ENCODE measurements at places on chromosomes 2 and 18.

DNA sequence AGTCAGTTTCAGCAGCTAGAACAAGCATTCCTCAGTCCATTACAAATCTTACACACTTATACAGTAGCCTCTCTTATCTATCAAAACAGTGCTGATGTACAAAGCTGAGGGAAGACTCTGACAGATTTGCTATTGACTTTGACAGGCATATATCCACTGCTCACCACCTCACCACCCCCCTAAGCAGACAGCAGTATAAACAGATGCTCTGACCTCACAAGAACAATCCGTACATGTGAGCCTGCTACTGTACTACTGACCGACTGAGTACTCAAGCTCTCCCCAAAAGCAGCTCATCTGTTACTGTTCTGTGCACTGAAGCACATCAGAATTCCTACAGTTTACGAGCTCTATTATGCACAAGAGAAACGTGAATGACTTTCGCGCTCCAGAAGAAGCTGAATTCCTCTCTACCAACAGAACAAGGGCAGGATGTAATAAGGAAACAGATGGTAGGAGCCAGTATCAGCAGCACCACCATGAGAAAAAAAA is 95.6 kb upstream of the PDE1A start:
- DNase-seq = no peak

DNA sequence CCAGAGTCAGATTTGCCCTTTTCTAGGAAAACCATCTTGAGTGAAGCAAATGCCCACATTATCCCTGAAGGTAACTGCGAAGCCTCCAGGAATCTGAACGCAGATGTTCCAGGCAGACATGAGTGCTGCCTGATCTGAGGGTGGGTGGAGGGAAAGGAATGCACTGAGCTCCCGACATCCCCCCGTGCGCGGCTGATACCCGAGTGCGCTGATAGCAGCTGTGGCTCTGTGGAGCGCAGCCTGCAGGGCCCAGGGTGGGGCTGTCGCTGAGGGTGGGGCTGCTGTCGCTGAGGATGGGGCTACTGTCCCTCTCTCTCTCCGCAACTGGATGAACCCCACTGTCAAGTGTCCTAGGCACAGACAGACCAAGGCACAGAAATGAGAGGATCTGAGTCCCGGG is 82.4 kb downstream of the GFPT1 start:
- no peak for DNase-seq

DNA sequence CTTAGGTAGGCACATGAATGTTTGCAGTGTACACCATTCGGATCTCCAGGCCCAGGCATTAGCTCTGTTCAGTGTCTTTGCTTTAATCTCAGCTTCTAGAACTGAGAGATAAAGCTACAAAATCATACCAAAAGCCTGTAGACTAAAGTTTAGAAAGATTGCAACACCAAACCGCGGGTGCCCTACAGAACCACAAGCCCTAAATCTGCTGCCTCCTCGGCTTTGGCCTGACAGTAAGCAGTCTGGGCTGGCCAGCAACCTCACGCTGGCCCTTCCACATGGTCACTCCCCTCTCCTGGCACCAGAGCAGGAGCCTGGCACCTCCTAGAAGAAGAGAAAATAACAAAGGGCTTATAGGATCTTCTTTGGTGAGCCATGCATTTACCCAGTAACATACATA is 8.9 kb upstream of the OSR1 start:
- no peak for DNase-seq

DNA sequence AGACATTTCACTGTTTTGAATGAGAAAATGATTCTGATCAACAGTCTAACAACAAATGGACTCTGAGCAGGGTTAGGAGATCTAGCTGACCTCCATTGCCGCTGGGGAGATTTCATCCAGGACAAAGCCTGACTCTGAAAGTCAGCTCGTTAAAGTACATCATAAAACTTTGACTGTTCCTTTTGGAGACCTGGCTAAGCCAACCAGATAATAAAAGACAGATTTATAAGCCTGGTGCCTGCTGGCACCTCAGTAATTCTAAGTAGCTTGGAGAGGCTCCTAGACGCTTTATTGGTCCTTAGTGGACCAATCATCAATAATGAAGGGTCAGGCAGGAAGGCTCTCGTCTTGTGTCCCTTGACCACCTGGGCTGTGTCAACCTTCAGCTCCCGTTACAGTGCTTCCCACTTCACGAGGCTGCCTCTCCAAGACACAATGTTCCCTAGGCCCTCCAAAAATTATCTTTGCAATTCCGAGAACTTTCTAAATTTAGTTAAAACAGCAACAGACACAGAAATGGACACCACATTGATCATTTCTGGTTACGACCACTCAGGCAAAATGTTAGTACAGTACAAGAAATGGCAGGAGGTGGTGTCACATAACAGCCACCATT is 47.9 kb upstream of the PMAIP1 start:
- DNase-seq = no peak

- no peak for DNase-seq
Measured at GRCh38 chr2:20012282-20013125, at the start of gene MATN3. TSS of gene MATN3 (minus strand) at chr2:20012668. CDS start at chr2:20012631, 37 bp downstream.

- no peak for DNase-seq
Measured at GRCh38 chr2:27518113-27518781, 21.6 kb downstream of the GCKR start.

DNA sequence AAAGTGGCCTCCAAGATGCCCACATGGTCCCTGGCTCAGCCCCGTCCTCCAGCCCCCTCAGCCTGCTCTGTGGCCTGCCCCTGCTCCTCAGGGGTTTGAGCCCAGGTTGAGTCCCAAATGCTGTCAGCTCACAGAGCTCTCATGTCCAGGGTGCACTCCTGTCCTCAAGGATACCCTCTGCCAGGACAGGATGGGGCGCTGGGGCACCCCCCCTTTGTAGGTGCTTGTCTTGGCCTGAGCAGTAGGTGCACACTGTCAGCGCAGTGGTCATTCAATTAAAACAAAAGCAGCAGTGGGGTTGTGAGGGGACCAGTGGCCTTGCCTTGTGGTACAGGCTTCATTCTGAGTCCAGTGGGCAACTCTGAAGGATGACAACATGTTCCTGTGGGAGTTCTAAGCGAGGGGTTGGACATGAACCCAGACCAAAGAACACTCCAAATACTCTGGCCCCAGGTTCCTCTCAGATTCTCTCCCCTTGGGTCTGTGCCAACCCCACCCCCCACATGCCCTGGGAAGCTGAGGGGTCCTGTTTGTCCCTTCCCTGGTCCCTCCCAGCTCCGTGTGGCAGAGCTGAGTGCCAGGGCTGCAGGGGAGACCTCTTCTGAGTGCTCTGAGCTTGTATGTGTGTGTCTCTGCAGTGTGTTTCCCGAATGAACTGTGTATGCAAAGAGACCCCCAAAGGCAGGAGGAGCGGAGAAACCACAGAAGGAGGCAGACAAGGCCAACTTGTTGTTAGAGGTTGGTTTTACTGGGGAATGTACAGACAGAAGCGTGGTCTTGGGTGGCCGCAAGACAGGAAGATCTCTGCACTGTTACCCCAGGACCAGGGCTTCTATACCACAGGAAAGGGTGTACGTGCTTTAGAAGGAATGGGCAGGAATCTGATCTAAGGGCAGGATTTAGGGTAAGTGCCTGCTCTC is 155.6 kb upstream of the HS6ST1 start:
- no peak for DNase-seq

- DNase-seq = peak; percentile 22
Measured at GRCh38 chr2:64865073-64865830, 123.9 kb upstream of the SLC1A4 start.

GRCh38 chr2:58732999-58733398 is 491.9 kb upstream of the FANCL start:
- no peak for DNase-seq

DNA sequence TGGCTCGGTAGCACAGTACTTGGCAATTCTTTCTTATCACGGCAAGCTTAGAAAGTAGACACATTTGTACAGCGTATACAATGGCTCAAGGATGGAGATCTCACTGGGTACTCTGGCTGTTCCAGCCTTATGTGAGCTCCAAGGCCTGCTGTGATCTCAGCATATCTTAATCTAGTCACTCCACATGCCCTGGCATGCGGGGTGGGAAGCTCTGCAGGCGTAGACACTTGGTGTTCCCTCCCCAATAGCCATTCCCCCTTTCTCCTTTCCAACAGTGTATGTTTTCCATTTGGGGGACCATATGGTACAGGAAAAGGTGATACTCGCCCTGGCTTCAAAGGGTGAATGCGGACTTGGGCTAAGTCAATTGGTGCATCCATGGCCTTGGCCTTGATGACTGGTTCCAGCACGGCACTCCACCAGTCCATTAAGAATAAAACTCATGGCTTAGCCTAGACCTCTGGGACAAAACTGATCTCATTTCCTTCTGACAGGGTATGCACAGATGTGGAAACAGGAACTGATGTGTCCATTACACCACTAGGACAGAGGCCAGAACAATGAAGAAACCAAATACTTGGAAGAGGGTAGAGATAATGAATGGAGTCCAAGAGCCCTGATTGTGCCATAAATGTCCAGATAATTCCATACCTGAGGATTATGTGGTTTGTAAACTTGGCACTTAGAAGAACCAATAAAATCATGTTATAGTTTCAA is 28.4 kb downstream of the TGIF1 start:
- DNase-seq = no peak

- DNase-seq = no peak
Measured at GRCh38 chr2:69196327-69197117, 183.5 kb downstream of the ANTXR1 start.

GRCh38 chr2:35114765-35115164 is 1240.8 kb upstream of the CRIM1 start:
- DNase-seq = no peak

DNA sequence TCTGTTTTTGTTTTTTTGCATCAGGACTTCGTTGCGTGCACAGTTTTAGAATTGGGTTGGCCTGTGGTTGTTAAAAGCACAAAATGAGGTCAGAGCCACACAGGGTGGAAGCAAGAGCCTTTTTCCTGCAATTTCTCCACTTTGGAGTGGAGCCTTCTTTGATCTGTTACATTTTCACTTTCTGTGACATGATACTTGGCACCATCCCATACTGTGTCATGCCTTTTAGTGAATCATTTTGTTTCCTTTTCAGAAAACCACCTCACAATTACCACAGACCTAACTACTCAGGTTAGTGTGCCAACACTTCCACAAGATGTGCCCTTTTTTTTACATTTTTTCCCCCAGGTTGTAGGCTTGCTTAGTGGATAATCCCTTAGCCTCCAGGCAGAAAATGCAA is 32.5 kb downstream of the MERTK start:
- DNase-seq = no peak

DNA sequence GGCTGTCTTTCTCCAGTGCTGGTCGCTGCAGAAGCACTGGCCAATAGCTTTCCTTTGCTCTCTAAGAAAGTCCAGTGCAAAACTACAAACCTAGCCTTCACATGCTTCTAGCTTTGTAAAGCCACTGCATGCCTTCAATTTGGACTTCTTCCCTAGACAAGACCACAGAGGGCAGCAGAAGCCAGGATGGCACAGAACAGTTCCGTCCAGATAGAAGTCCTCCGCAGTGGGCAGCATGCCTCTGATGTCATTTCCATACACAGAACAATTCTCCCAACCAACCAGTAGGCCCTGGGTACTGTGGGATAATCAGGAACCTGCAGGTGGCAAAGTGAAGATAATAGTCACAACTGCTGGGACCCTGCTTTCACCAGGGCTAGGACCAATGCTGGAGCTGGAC is 3.3 kb downstream of the ST6GAL2 start:
- DNase-seq = no peak

- DNase-seq = no peak
Measured at GRCh38 chr2:237708065-237708398, 80.6 kb downstream of the LRRFIP1 start.

- no peak for DNase-seq
Measured at GRCh38 chr2:112884869-112885505, 26.0 kb upstream of the IL37 start.

- DNase-seq = no peak
Measured at GRCh38 chr2:62501069-62501468, 4.9 kb downstream of the TMEM17 start.

Data from NCI-H187 treated with DMSO at 0.1 percent for 48 hours (cell line).